ENCODE measurements at places on chromosomes 4 and X.

- DNase-seq, result no peak
These were observed 26.7 kb upstream of the RBM47 start for GRCh38 chr4:40656201-40656863.

DNA sequence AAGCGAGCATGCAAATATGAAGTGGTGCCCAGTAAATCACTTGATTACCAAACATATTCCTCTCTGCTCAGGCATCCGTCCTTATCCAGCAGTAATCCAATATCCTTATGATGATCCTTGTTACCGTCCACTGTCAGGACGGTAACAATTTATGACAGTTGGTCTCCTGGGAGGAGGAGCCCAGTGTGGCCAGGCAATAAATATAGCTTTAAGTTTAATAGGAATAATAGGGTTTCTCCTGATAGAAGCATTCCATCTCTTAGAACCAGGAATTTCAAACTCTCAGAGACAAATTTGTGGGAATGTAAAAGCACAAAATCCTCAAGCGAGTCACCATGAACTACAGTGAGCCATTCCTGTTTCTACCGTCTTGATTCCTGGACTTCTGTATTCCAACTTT lies 171.2 kb upstream of the IL15 start:
- no peak for DNase-seq

GRCh38 chr4:102139132-102139573 lies 206.1 kb downstream of the SLC39A8 start:
- DNase-seq, result no peak

DNA sequence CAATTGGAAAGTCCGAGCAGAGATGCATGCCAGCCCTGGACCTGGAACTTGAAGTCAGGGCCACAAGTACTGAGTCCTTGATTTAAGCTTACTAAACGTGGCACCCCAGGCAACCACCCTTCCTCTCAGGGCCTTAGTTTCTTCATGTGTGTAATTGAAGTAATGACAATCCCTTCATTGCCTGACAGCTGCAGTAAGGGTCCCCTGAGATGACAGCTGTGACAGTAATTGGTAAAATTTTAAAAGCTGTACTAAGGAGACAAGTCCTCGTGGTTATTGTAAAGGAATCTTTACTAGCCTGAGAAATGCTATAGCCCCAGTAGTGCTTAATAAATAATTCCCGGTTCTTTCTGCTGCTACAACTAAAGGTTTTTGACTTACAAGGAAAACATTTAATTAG lies 175.1 kb upstream of the RADX start:
- no peak for DNase-seq

DNA sequence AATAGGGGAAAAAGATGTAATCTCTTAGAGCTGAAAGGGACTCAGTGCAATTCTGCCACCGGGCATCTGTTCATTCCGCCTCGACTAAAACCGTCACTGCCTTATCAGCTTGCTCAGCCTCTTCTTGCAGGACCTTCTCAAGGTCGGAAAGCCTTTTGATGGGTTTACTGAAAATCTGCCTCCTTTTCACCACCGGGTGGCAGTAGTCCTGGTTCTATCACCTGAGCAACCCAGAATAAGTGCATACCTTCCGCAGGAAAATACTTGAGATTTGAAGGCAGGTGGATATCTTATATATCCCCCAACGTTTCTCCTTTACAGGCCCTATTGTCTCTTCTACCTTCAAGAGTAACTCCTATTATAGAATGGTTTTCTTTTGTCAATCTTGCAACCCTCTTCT lies 103.4 kb upstream of the PAK3 start:
- DNase-seq, result no peak

DNA sequence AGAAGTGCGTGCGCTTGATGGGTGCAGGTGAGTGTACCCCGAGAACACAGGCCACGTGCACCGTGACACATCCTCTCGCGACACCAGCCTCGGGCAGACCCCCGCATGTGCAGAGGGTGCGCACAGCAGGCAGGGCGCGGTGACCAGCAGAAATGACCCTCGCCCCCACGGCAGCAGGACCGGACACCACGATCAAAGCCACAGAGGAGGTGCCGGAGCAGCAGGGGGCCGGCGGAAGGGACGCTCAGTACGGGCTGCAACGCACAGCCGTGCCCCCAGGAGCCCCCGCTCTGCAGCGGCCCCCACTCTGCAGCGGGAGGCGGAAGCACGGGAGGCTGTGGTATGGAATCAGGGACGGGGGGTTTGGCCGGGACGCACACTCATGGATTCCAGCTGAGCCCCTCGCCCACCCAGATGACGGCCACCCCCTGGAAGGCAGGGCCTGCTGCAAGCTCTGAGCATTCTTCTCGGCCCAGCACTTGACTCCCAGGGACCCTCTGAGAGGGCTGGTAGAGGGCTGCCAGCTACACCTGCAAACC lies 17.1 kb downstream of the PPP2R3B start:
- no peak for DNase-seq

DNA sequence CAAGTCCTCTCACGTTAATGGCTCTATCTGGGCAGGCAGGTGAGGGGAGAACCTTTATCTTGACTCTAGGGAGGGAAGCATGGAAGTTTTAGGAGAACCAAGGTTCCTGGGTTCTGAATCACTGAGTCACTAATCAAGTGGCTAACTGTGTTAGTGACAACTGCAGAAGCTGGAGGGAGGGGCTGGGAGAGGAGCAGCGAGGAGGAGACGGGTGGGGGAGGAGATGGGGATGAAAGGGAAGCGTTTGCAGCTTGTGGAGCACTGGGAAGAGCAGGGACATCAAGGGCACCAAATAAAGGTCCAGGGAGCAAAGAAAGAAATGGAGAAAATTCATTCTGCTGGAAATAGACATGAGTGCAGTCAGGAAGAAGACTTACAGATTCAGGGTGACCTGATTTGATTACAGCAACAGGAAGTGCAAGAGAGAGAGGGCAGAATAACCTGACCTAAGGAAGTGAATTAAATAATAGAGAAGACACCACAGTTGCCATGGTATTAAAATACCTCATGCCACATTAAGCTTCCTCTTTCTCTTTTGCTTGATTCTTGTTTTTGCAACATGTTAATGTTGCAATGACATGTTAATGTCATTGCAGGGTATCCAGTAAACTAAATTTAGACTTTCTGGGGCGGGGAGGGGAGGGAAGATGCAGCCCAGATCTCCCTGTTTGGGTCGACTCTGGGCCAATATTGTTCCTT lies 4.5 kb upstream of the SETD7 start:
- no peak for DNase-seq

GRCh38 chr4:102572452-102572851 lies 71.3 kb downstream of the NFKB1 start:
- DNase-seq, result no peak

GRCh38 chr4:23889391-23889790 lies 456 bp downstream of the PPARGC1A start:
- no peak for DNase-seq

- peak; percentile 55 for DNase-seq
These were observed 102.6 kb upstream of the PRKX start for GRCh38 chrX:3815896-3816664.

DNA sequence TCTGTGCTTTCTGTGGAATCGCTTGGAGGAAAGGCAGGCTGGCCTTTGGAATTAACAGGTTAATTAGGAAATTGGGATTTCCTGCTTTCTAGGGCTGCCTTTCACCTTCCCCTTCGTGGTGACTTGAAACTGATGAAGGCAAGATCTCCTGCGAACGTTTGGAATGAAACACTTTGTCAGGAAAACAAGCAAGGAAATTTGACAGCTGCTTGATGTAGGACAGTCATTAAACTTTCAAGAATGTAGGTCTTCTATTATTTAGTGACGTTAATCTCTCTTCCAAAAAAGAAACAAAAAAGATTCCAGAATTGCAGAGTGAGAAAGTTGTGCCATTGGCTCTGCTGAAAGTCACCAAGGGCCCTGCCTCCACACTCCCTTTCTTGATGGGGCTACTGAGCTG lies 155.7 kb upstream of the SCML1 start:
- DNase-seq, result no peak

GRCh38 chr4:155565330-155565729 lies 101.3 kb upstream of the GUCY1A1 start:
- DNase-seq, result no peak

GRCh38 chrX:16558489-16558888 lies 91.5 kb upstream of the S100G start:
- no peak for DNase-seq

GRCh38 chr4:124505211-124505610 lies 207.3 kb downstream of the ANKRD50 start:
- DNase-seq, result no peak

All from activated CD8-positive, alpha-beta memory T cell treated with anti-CD3 and anti-CD28 coated beads, Interleukin-2, amount 50 U/mL, for 4 hours (primary cell).